ENCODE measurements at places on chromosomes 11 and 22.

- no peak for DNase-seq
These were observed 36.3 kb downstream of the IGF2 start for GRCh38 chr11:2102883-2103213.

DNA sequence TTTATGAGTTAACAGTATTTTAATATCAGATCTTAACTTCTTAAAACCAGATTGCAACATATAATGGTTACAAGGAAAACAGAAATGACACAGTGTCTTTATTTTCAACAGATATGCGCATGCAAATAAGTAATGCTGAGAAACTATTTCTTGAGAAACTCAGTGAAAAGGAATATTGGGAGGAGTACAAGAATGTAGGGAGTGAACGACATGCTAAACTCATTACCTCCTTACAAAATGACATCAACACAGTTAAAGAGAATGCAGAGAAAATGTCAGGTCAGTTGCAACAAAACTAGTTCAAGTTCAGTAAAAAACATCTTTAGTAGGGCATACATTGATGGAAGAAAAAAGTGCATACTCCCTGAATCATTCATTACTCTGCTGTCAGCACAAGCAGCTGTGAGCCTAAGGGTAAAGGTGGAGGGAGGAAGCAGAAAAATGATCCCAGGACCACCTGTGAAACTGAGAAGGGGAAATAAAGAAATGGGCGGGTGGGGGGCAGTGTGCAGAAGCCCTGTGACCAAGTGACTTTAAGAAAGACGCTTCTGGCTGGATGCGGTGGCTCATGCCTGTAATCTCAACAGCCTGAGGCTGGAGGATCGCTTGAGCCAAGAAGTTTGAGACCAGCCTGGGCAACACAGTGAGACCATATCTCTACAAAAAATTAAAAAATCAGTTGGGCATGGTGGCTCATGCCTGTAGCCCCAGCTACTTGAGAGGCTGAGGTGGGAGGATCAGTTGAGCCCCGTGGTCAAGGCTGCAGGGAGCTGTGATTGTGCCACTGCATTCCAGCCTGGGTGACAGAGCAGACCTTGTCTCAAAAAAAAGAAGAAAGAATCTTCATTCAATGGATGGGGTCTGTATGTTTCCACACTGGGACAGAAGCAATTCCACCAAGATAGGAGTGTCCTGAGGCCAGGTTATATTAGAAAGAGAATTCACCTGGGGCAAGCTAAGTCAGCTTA is 31.2 kb downstream of the CCDC83 start:
- DNase-seq = no peak

DNA sequence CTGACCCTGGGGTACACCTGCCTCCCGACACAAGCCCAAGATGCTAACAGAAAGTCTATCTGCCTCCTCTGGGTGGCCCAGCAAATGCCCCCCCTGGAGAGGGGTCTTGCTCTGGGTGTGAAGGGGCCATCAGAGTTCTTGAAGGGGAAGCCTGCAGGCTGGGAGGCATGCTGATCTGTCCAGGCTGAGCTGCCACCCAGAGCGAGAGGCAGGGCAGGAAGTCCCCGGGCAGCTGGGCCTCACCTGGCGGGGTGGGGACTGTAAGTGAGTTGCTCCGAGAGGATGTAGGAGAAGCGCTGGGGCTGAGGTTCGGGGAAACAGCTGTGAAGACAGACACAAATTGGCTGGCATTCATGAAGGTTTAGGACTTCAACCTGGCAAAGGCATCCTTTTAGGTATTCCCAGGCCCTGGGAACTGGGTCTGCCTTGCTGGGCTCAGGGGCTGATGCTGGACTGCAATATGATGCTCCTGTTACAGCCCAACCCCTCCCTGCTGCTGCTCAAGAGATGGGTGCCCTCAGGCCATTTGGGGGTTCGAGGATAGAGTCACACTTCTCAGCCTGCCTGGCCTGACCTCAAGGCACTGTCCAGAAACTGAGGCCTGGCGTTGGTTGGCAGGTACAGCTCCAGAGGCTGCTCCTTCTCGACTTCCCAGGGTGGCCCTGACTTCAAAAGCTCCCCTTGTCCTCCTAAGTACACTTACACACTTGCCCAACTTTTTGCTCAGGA is 60.2 kb upstream of the LYVE1 start:
- no peak for DNase-seq

DNA sequence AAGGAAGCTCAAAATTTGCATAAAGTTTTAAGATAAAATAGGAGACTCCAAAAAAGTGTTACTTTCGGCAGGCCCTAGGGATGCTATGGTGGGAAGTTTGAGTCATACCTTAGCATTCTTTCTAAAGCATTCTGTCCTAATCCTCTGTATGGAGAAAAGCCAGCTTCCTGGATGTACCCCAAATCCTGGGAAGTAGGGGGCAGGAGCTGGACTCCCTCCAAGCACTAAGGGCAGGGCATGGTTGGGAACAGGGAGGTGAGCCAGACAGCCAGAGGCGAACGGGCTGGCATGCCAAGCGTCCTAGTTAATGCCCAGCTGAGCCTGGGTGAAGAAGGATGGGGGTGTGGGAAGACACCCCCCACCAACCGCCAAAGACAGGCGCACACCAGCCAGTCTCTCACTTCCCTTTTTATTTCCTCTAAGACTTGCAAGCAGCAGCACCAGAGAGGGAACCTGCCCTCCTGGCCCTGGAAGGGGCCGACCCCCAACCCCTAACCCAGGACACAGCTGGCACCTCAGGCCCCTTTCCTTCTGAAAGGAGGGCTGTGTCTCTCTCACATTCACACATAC is 23.9 kb downstream of the RTN4RL2 start:
- no peak for DNase-seq

DNA sequence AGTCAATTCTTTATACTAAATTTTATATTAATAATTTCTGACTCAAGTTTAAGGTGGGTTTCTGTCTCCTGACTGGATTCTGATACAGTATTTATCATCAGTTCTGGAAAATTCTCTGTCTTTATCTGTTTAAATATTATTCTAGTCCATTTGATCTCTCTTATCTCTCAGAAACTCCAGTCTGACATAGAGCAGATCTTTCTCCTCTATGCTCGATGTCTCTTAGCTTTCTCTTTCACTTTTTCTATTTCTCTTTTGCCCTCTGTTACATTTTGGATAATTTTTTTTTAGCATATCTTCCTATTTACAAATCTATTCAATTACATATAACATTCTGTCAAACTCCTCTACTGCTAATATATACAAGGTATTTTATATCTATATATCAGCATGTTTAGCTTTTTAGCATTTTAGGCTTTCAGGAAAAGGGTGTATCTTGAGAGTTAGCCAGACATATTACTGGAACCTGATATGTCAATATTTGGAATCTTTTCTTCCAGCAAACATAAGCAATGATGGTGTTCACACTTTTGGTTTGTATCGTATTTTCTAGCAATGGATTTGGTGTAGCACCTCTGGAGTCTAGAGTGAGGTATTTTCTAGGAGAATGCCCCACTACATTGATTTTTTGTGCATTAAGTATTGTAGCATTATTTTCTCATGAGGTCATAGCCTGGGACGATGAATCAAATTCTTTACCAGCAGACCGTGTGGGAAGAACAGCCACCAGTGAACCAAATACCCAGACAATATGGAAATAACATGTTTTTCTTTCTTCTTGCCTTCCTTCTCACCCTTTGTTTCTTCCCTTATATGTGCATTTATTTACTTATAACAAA is 4.1 kb upstream of the NNMT start:
- DNase-seq = no peak

GRCh38 chr22:37681001-37681424 is 5.1 kb upstream of the NOL12 start:
- no peak for DNase-seq

- no peak for DNase-seq
These were observed 4.6 kb upstream of the PAMR1 start for GRCh38 chr11:35529971-35530495.

- DNase-seq = no peak
These were observed 6.5 kb downstream of the RIBC2 start for GRCh38 chr22:45420011-45420410.

DNA sequence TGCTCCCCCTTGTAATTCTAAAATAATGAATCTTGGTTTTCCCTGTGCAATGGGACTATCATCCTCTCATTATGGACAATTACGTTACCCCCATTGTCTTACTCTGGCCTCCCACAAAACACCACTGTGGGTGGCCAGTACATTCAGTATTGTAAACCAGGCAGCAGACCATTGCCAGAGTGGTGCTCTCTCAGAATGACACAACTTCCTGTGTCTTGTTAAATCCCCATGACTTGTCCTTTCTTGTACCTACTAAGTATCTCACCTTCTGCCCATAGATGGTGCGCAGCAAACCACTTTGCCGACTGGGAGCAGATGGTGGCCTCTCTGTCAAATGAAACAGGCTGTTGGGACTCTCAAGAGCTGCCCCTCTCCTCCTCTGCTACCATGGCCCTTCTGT is 287.1 kb upstream of the RAG2 start:
- DNase-seq = no peak

DNA sequence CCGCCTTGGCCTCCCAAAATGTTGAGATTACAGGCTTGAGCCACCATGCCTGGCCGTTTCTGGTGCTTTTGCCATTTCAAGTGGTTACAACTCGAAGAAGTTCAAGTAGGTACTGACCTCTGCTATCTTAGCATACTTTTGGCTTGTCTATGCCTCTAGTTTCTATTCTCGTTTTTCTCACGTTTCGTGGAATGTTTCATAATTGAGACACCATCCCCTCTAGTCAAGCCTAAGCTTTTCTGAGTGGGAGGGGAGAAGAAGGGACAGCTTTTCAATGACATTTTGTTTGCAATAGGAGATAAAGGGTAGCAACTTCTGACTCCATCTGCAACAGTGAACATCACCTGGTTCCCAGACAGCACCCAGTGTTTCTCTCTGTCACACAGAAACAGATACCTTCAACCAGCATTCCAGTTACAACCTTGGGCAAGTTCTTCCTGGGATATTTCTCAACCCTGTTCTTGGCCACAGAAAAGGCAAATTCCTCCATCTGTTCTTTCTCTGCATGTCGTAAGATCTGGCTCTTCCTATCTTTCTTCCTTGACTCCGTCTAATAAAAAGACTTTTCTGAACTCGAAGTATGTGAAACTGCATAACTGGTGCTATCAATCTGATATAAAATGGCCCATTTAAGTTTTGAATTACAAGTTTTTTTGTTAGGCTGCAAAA is 25.5 kb downstream of the DDI1 start:
- DNase-seq = no peak

DNA sequence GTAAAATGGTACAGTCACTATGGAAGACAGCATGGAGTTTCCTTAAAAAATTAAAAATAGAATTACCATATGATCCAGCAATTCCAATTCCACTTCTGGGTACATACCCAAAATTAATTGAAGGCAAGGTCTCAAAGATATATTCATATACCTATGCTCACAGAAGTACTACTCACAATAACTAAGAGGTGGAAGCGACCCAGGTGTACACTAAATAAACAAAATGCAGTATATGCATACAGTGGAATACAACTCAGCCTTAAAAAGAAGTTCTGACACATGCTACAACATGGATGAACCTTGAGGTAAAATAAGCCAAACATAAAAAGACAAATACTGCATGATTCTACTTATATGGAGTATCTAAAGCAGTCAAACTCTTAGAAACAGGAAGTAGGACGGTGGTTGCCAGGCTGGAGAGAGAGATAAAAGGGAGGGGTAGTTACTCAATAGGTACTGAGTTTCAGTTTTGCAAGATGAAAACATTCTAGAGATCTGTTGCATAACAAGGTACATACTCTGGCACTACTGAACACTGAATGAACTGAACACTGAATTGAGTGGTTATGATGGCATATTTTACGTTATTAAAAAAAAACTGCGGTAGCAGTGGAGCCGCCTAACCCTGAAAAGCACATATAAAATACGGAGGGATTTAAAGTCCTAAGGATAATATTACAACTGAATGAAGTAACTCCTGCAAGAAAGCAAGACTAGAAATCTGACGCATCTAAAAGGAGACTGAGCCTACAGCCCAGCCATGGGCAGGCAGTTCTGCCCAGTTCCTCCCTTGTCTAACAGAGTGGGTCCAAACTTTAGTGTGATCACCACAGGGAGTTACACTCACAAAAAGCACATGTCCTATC is 12.8 kb downstream of the DGCR2 start:
- DNase-seq = peak; percentile 57

- peak; percentile 29 for DNase-seq
These were observed 101.0 kb downstream of the GGTLC2 start for GRCh38 chr22:22745225-22746060.

- no peak for DNase-seq
These were observed 15.9 kb downstream of the RTN4RL2 start for GRCh38 chr11:57476047-57476756.

DNA sequence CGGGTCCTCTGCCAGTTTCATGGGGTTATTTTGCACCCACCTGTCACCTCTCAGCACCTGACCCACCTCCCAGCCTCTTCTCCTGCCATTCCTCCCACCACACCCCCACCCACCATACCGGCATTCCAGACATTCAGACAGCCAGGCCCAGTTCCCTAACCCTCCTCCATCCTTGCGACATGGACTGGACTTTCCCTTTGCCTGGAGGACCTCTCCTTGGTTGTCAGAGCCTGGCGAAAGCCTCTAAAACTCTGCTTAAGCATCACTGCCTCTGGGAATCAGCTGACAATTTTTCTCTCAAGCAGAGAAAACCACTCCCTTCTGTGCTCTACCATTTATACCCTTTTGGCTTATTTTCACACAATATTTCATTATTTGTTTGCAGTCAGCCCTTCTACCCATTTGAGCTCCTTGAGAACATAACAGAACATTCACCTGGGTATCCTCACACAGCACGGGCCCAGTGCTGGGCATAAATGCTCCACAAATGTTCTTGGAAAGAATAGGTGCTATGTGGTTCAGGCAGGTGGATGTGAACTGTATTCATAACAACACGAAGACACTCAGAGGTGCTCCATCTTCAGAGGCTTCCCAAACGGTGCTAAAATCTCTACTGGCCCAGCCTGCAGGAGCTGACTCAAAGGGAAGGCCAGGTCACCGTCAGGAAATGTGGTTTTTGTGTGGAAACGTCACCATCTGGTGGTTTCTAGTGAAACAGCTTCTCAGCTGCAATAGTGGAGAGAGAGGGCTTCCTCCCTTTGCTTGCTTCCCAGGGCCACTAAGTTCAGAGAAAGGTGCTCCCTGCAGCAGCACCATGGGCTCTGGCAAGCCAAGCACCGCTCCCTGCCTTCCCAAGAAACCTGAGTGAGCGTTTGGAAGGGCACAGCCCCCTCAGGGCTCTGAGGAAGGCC is 10.4 kb downstream of the SPATA19 start:
- peak; percentile 46 for DNase-seq

DNA sequence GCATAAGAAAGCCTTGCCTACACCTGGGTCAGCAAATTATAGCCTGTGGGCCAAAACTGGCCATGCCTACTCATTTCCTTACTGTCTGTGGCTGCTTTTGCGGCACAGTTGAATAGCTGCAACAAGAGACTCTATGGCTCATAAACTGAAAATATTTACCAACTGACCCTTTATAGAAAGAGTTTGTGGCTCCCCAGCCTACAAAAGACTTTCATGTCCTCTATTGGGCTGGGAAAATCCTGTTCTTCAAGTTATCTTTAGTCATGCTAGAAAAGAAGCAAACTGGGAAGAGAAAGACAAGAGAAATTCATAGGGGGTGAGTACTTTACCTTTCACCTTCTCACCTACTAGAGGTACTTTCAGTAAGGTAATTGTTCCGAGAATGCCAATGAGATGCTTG is 175.1 kb downstream of the SWAP70 start:
- no peak for DNase-seq

- no peak for DNase-seq
These were observed 95.0 kb downstream of the AMOTL1 start for GRCh38 chr11:94862926-94863880.

GRCh38 chr22:19201869-19202798 is 23.6 kb upstream of the SLC25A1 start:
- no peak for DNase-seq

Data from stimulated activated CD4-positive, alpha-beta T cell treated with anti-CD3 and anti-CD28 coated beads, Interleukin-4, amount 100 ng/mL, for 24 hours (primary cell).